ENCODE measurements at places on chromosomes 2 and 18. TPM values are rescaled to one million over a fixed set of nuclear protein-coding genes. Genes with fewer than 3 reads are reported as not detected.

GRCh38 chr2:25115249-25115883, 53.0 kb downstream of the POMC start:
- DNase-seq, result no peak

The DHRS9 gene
- 0.73 TPM for total RNA-seq

The PPP1R1C gene
- not detected for total RNA-seq

DNA sequence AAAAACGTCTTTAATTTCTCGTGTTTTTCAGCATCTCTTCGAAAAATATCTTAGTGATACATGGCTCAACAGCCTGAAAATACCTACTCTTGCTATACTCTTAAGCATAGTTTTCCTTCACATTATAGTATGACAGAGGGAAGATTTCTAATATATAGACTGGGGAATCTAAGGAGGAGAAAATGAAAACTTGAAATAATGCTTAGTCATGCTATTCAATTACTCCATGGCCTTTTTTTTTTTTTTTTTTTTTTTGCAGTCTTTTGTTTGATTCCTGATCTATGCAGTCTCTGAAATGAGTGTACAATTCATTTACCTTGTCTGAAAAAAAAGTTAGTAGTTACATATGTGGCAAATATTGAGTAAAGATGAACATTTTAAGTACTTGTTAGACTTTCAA, 337.8 kb downstream of the ARHGAP15 start:
- DNase-seq, result no peak

The VWA3B gene
- total RNA-seq, result not detected

GRCh38 chr2:57859755-57860154, 186.9 kb upstream of the VRK2 start:
- DNase-seq, result no peak

DNA sequence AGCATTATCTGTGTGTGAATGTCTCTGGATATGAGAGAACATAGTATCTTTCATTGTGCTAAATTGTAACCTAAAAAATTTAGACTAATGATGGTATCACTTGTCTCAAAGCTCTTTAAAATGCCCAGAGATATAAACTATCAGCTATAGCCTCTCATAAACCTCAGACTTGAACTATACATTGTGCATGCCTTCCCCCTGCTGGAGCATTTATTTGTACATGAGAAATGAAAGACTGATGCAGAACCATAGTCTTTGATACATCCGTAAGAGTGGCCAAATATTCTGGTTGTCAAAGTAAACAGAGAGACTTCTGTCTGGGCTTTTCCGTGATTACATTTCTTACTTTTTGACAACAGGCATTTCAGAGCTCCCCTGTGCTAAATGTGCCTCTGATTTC, 71.9 kb upstream of the CCDC68 start:
- no peak for DNase-seq

DNA sequence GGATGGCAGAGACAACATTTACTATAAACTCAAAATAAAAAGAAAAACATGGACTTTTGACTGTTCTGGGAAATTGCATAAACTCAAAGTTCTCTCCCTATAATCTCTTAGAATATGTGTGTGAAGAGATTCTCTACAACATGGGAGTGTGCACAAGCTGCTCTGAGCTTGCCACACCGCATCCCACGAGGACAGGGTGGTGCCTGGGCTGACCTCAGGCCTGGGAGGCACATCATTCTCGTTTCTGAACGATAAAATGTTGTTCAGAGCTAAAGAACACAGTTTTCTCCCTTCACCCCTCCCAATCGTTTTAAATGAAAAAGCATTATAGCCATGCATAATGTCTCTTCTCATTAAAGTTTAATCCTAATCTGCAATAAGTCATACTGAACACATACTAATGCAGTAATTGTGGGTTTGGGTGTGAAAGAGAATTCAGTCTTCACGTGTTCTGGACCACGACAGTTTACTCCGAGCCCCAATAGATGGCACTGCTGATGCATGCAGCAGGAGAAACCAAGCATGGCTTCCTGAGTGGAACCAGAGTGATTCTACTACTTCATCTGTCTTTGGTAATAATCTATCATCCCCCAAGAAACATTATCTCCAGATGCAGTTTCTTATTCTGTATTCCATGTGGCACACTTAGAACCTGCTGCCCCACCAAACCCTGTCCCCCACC, 46.9 kb upstream of the LAMA1 start:
- no peak for DNase-seq

- DNase-seq, result no peak
These were observed 21.2 kb downstream of the ALS2 start for GRCh38 chr2:201759567-201759966.

DNA sequence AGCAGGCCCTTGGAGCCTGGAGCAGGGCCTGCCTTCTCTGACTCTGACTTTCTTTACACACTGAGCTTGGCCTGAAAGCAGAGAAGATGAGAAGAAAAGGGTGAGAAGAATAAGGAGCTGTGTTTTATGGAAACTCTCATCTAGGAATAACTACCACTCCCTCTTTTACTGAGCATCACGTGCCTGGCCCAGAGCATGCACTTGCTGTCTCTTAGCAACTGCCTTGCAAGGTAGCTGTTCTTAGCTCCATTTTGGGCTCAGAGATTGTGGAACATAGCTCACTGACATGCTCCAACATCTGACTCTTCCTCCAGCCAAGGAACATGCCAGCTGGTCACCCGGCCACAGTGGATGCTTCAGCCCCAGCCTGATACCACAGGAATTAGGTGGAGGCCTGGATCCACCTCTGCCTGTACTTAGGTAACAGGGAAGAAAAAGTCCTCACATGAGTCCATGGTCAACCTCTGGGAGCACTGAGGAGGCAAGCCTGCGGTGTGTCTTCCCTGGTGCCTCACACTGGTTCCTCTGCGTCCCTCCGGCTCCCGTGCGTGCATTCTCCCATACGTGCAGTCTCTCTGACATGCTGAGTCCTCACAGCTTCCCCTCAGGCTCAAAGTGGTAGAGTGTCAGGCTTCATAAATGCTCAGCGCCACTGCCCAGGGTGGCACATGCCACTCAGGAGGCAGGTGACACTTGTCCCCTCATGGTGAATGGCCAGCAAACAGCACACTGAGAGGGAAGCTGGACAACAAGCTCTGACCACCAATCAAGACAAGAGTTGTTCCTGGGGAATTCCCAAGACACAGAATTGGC, 35.7 kb downstream of the AMER3 start:
- DNase-seq, result no peak

- no peak for DNase-seq
These were observed 617 bp downstream of the CCDC142 start for GRCh38 chr2:74481961-74482800.

GRCh38 chr2:42908518-42909200, 116.3 kb upstream of the HAAO start:
- no peak for DNase-seq

The ANKRD29 gene
- 9.9 TPM for total RNA-seq

The TCF23 gene
- total RNA-seq, result not detected

GRCh38 chr18:5159080-5159479, 38.0 kb downstream of the AKAIN1 start:
- DNase-seq, result no peak

- DNase-seq, result no peak
These were observed 18.2 kb downstream of the RPL37A start for GRCh38 chr2:216516730-216517350.

DNA sequence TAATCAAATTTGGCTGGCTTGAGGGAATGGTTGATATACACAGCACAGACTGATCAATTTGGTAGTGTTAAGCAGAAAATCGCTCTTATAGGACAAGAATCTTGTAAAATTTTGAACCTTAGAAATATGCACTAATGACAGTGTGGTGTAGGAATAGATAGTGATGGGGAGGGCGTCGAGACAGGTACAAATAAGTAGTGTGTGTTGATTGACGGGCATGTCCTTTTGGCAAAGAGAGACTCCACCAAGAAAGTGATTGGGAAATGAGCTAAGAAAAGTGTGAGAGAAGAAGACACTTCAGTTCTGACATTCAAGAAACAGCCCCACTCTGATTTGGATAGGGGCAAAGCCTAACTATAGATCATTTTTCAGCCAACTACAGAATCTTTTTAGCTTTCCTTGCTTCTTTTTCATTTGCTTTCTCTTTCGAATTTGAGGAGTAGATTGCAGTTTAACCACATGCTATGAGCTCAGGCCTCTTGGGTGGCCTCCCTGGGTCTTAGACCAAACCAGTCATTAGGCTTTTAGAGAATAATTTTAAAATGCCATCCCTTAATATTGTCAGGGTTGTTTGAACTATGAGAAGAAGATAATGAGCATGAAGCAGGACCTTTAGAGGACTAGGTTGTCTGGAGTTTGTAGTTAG, 127.1 kb downstream of the CERS6 start:
- no peak for DNase-seq

DNA sequence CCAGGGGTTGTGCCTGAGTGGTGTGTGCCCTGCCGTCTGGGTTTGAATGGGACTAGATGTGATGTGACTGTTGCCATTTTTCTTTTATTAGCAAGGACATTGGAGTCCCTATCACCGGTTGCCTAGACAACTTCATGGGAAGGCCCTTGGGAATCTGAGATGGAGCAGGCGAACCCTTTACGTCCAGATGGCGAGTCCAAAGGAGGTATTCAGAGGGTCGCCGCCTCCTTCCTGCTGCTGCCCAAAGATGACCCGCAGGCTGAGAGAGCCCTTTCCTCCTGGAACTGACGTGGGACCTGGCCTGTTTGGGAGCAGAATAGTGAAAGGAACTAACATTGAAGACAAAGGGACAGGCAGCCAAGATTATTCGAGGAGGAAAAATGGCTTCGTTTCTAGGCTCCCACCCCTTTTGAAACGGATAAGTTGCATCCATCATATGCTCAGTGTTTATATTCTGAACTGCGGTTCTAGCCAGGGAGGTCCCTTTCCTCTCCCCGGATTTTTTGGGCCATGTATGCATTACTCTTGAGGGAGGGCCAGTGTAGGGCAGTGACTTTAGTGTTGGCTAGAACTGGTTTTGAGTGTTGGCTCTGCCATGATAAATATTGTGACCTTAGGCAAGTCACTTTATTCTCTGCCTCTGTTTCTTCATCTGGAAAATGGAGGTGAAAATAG, 673 bp downstream of the CENPO start:
- no peak for DNase-seq

The PSD4 gene
- total RNA-seq, result 61.2 TPM

DNA sequence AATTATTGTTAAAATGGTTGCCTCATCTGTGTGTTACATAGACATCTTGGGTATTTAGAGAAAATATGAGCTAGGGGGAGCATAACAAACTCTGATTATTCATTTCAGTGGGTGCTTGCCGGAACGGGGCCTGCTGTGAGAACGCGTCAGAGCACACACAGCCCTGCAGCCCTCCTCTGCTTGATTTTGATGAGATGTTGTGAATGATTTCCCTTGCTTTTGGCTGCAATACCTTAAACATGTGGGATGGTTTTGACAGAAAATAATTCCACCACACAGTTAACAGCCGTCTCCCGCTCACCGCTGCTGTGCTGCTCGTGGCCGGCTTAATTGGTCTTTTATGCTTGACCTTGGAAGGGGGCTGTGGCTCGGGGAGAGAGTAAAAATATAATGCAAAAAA, 49.9 kb upstream of the TXNDC2 start:
- no peak for DNase-seq

GRCh38 chr2:74457129-74457548, 1.1 kb upstream of the WBP1 start:
- DNase-seq, result no peak

GRCh38 chr18:4599312-4599711, 144.2 kb upstream of the DLGAP1 start:
- no peak for DNase-seq

GRCh38 chr2:46314065-46314835, 17.0 kb downstream of the EPAS1 start:
- DNase-seq, result no peak

DNA sequence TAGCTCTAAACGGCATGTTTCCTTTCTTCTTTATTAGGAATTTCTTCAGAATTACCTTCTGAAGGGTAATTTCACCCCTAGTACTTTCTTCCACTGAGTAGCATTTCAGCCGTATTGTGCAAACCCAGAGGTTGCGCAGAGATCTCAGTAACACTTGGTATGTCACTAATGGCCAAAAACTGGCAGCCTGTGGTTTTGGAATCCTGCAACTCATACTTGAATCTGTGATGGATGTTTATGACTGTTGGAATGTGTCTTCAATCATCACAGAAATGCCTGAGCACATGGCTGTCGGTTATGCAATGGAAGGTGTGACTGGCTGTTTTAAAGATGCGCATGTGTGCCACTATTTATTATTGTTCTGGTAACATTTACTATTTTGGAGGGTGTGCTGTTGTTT, 100.0 kb downstream of the COLEC12 start:
- no peak for DNase-seq

GRCh38 chr2:219362524-219363164, 25.1 kb downstream of the DNPEP start:
- no peak for DNase-seq

DNA sequence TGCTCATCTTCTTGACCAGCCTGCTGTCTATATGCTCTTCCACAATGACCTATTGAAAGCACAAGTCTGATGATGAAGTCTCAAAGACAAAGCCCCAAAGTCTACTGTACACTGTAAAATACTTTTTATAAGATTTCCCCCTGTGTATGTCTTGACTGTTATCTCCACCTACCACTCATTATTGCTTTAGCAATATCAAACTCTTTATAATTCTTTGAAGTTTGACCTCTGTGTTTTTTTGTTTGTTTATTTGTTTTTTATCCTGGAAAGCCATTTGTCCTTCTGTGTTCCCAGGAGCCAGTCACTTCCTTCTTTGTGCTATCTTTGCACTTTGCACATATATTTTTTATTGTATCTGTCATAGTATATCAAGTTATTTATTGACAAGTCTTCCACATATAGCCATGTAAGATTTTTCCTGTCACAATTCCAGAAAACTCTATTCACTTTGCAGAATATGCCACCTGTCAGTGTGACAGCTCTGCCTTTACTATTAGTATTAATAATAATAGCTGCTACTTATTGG, 66.3 kb downstream of the RND3 start:
- no peak for DNase-seq

DNA sequence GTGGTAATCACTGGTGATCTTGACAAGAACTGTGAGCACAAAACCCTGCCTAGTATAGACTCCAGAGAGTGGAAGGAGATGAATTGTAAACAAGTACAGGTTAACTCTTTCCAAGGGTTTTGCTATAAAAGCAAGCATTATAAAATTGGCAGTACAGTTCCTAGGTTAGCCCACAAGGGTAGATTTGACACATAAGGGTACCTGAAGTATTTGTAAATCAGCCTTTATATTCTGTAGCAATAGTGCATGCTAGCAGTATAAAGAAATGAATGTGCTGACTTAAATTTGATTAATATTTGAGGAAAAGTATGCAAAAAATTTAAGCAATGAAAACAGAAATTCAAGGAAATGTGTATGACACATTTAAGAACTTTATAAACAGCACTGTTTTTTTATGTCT, 42.4 kb downstream of the SP3 start:
- no peak for DNase-seq

The UGT1A8 gene
- not detected for total RNA-seq
